HCEC 1CT (cell line): ENCODE measurements at places on chromosomes 2 and 18.

DNA sequence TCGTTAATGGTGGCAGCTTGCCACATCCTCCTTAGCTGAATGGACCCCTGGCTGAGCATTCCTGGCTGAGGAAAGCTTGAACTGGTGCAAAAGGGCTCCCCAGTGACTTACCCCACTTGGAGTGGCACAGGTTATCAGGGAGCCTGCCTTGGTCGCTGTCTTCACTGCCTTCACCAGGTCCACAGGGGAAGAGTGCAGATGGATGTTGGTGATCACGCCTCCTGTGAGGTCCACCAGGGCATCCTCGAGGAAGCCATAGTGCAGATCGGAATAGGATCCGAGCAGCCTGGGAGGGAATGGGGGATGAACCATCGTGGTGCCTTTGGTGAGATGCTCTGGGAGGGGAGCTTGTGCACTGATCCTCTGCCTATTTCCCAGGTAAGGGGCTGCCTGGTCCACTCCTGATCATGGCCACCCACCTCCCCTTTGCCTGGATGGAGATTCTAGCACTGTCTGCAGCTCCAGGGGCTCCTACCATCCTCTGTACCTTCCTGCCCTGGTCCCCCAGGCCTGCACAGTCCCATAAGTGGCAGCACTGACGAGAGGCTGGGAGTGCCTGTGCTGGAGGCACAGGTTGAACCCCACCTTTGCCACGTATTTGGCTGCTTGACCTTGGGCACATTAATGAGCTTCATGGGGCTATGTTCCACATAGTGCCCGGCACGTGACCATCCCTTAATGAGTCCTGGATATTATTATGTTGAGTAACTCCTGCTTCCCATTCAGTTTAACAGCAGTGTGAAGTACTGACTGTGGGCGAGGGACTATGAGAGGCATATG lies 43.0 kb downstream of the CAPN13 start:
- DNase-seq = no peak

DNA sequence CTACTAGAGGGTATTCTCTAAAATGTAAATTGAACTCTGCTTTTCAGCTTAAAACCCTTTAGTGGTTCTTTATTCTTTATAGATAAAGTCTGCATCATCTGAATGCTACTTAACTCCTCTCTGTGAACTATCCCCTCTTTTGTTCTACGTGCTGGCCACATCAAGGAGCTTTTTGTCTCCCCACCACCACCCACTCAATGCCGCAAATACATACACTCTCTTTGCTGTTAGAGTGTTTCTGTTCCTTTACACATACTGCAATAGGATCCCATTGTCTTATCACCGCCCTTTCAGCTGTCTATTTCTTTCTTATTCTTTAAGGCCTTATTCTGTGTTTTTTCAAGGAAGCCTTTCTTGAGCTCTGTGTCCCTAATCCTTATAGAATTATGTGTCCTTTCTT lies 83.3 kb downstream of the EML4 start:
- DNase-seq = no peak

DNA sequence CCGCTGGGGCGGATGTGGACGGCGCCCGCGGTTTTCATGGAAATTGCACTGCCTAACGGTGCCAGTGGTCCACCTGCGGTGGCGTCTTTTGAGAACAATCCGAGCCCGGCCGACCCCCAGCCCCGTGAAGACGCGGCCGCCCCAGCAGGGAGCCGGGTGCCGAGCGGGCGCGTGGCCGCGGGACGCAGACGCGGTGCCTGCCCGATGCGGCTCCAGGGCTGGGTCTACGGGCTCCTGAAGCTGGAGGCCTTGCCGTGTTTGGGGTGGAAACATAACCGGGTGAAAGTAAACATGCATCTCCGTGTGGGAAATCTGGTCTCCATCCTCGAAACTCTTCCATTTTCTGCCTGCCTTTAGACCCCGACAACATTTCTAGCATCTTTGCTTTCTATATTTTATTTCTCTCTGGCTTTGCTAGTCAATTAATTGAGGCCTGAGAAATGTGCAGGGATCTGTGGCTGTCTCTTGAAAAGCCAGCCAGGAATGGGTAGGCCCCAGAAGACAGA lies 572 bp downstream of the INPP4A start:
- DNase-seq = peak; percentile 11

- no peak for DNase-seq
These were observed 32.0 kb downstream of the B4GALT6 start for GRCh38 chr18:31652357-31652756.

DNA sequence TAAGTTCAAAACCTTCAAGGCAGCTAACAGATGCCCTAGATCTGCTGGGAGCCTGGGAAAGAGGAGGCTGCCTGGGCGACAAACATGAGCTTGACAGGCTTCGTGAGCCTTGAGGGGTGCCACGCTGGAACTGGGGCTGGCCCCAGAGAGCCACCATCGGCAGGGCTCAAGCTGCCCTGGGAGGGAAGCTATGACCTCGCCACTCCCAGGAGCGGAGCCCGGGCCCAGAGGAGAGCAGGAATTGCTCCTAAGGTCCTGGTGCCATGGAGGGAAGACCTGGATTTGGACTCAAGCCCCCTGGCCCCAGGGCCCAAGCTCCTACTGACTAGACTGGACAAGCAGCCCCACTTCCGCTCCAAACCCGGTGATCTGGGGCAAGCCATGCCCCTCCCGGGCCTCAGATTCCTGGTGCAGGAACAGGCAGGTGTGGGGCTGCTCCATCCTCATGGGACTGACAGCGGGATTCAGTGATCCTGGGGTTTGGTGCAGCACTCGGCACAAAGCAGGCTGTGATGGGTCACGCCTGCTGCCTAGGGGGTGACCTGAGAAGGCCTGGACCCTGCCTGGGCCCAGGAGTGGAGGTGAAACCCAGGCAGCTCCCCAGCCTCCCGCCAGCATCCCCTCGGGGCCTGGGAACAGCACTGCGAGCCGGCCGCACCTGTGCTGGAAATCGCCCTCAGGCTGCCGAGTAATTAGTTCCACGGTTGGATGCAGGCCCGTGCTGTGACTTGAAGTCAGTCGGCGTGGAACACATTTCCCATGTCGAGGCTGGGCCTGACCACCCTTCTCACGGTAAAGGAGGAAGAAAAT lies 246.9 kb downstream of the NDUFA10 start:
- DNase-seq = no peak

GRCh38 chr2:65064728-65065552 lies 8.7 kb downstream of the CEP68 start:
- DNase-seq = peak; percentile 81

DNA sequence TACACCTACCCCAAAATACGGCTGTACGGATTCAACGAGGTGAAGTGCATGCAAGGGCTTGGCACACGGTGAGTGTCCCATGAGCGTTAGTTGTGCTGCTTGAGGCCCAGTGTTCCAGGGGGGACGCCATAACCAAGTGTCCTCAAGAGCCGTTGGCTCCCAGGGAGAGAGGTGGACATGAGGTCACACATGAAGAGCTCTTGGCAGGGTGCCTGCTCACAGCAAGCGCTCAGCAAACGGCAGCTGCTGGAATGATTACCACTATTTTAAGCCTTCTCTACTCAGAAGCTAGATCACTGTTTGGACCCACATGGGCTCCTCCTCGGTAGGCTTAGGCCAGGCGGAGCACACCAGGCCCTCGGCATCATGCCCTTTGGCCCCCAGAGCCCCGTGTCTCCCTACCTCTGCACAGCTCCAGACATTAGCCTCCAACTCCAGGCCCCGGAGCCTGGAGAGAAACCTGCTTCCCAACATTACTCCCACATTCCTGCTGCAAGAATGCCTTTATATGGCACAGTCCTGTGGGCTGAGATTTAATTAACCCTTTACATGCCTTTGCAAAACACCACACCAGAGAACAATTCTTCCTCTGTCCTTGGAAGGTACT lies 68.4 kb upstream of the PPP1CB start:
- DNase-seq = peak; percentile 76

GRCh38 chr18:10022365-10022764 lies 108.5 kb downstream of the VAPA start:
- no peak for DNase-seq

DNA sequence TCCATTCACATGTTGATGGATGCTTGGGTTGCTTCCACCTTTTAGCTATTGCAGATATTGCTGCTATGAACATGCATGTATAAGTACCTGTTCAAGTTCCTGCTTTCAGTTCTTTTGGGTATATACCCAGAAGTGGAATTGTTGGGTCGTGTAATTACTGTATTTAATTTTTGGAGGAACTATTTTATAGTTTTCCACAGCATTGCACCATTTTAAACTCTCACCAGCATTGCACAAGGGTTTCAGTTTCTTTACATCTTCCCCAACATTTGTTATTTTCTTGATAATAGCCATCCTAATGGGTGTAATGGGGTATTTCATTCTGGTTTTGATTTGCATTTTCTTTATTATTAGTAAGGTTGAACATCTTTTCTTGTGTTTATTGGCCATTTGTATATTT lies 16.0 kb downstream of the ACTR3 start:
- no peak for DNase-seq

DNA sequence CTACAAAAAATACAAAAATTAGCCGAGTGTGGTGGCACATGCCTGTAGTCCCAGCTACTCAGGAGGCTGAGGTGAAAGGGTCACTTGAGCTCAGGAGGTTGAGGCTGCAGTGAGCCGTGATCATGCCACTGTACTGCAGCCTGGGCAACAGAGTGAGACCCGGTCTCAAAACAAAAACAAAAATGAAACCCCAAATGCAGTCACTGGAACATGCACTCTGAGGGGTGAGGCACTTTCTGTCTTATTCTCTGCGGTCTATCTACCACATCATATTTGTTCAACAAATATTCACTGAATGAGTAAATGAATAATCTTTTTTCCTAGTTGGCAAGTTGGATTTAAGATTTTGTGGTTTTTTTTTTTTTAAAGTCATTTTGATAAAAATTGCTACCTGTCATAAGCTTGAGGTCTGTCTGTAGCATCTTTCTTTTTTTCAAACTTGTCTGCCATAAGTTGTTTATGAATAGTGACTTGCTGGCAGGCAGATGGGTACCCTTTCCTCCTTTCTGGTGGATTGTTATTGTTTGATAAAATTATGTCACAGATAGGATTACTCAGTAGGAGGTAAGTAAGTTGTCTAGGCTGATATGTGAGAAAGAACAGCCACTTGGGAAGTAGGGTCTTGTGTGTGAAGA lies 11.8 kb downstream of the CHRNA1 start:
- no peak for DNase-seq

DNA sequence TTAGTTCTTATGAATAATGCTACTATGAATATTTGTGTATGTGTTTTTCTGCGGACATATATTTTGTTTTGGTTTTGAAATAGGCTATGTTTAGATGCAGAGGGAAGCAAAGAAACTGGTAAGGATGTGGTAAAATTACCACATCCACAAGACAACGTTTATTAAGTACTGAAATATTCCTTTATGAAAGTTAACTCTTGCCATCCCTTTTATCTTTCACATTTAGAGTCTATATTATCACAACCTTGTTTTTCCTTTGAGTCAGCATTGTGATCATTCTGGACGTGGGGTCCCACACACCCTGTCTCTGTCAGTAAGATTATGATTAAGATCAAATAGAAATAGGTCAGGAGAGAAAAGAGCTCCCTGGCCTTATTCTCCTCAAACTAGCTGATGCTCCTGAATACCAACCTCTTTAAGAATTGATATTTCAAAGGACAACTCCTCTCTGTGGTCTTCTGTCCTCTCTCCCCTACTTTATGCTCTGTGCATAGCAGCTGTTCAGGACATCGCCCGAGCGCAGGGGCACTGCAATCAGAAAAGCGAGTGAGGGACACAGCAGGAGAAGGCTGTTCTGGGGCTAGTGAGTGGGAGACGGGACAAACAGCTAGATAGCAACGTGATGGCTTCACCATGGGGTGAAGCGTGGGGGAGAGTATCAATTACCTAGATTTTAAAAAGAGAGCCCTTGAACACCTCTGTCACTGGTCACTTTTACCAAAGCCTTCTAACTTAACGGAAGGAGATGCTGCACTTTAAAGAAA lies 12.2 kb downstream of the METAP1D start:
- DNase-seq = no peak

DNA sequence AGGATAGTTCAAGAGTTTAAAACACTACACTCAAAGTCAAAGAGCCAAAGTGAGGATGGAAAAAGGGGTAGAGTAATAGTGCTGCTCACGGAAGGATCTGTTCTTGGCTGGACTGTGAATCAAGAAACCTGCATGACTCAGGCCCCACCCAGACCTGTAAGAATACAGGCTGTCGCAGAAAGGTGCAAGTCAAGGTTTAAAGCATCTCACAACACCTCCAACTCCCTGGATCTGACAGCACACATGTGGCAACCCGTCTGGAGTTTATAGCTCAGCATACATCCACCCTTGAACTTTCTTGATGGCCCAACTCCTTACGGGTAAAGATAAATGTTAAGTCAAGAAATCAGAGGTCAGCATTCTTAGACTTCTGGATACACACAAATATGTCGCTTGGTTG lies 6.3 kb downstream of the KIAA2012 start:
- no peak for DNase-seq

- no peak for DNase-seq
These were observed 348.6 kb upstream of the ID2 start for GRCh38 chr2:8333177-8333831.

DNA sequence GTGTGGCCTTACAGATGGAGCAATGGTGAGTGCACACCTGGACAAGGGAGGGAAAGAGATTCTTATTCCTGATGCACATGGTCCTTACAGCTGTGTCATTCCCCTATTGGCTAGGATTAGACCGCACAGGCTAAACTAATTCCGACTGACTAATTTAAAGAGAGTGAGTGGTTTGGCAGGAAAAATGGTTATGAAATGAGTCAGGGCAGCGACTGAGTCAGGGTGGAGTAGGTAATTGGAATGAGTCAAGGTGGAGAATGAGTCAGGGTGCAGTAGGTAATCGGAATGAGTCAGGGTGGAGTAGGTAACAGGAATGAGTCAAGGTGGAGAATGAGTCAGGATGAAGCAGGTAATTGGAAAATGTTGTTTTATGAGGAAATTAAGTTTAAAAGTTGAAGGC lies 1353.7 kb upstream of the LRRTM1 start:
- DNase-seq = no peak

GRCh38 chr2:168662651-168663208 lies 139.7 kb upstream of the NOSTRIN start:
- DNase-seq = no peak

- DNase-seq = no peak
These were observed 48.4 kb upstream of the APCDD1 start for GRCh38 chr18:10405816-10406663.

- DNase-seq = peak; percentile 60
These were observed 117.4 kb upstream of the CWC22 start for GRCh38 chr2:180124273-180125139.
